Effector memory CD8-positive, alpha-beta T cell (primary cell): ENCODE measurements at places on chromosomes 6 and 20.

GRCh38 chr20:7285918-7286556 lies 518.6 kb downstream of the BMP2 start:
- no peak for DNase-seq
- no peaks in the 10 kb centered on the region for H3K36me3 ChIP-seq
- no peaks in the 10 kb centered on the region for H3K4me1 ChIP-seq
- no peak overlapping the region for H3K27ac ChIP-seq
- H3K4me3 ChIP-seq, result no peak overlapping the region

DNA sequence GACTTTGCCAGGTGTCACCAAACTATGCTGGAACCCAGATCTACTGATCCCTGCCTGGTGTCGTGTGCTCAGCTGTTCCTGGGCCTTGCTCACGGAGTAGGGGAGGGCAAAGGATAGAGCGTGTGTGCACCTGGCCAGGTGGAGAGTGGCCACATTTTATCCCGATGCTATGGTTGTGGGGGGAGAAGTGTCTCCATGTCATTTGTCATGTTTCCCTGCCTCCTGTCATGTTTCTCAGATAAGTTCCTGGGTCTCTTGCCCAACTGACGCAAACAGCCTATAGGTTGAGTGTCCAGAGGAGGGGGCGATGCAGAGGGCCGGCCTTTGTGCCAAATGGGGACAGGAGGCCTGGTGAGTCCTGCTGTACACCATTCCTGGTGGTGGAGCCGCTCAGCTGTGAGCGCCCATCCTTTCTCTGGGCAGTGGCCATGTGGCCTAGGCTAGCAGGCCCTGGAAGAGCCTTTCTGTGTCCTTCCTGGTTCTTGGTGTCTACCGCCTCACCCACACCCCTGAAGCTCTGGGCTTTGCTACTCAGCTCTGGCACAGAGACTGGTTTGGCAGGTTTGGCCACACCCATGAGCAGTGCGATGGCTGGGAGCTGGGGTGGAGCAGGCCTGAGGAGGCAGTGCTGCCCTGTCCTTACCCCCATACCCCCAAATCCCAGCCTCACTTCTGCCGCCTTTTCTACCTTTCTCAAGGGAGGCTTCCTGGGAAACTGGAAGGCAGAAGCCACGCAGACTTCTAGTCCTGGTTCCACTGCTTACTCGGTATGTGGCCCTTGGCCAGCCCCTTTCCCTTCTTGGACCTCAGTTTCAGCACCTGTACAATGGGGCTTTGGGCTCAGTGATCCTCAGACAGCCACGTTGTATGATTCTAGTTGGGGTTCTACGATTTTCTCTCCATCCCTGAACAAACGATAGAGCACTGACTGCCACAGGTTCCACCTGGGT lies 32.3 kb upstream of the EPB41L1 start:
- H3K27me3 ChIP-seq, result peaks cover 14% of the 10 kb centered on the region
- DNase-seq, result no peak
- H3K36me3 ChIP-seq, result no peaks in the 10 kb centered on the region
- no peak overlapping the region for H3K4me3 ChIP-seq

DNA sequence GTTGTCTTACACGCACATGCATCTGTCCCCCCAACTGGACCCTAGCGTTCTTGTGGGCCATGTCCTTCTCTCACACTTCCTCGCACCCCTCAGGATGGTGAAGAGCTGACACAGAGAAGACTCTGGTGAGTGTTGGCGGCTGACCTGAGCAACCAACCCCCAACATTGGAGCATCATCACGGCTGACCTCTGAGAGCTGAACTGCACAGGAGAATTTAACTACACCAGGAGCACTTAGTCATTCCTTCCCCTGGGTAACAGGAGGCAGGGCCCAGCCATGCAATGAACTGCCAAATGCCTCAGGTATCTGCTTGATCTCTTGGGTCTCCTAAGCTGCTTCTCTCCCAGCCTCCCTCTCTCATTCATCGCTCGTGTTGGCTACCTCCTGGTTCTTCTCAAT lies 88.5 kb downstream of the PSMG4 start:
- H3K4me1 ChIP-seq, result no peaks in the 10 kb centered on the region
- H3K36me3 ChIP-seq, result no peaks in the 10 kb centered on the region
- H3K27me3 ChIP-seq, result peaks cover 45% of the 10 kb centered on the region
- H3K27ac ChIP-seq, result no peak overlapping the region

- DNase-seq, result no peak
- peaks cover 40% of the 10 kb centered on the region for H3K27me3 ChIP-seq
- peaks cover 25% of the 10 kb centered on the region for H3K4me1 ChIP-seq
- peaks cover 3% of the 10 kb centered on the region for H3K36me3 ChIP-seq
- H3K4me3 ChIP-seq, result peak overlapping the region; percentile 17
These were observed 4.0 kb upstream of the VSX1 start for GRCh38 chr20:25085756-25086495.

GRCh38 chr6:155108070-155108820 lies 113.1 kb downstream of the TIAM2 start:
- H3K27ac ChIP-seq, result no peak overlapping the region
- no peaks in the 10 kb centered on the region for H3K36me3 ChIP-seq
- no peaks in the 10 kb centered on the region for H3K4me1 ChIP-seq

- H3K4me3 ChIP-seq, result no peak overlapping the region
- DNase-seq, result no peak
These were observed 644.2 kb upstream of the GJE1 start for GRCh38 chr6:141488488-141488887.

GRCh38 chr6:70398783-70399728 lies 14.3 kb upstream of the FAM135A start:
- no peaks in the 10 kb centered on the region for H3K4me1 ChIP-seq
- no peak for DNase-seq
- H3K27me3 ChIP-seq, result peaks cover 30% of the 10 kb centered on the region
- H3K27ac ChIP-seq, result no peak overlapping the region

DNA sequence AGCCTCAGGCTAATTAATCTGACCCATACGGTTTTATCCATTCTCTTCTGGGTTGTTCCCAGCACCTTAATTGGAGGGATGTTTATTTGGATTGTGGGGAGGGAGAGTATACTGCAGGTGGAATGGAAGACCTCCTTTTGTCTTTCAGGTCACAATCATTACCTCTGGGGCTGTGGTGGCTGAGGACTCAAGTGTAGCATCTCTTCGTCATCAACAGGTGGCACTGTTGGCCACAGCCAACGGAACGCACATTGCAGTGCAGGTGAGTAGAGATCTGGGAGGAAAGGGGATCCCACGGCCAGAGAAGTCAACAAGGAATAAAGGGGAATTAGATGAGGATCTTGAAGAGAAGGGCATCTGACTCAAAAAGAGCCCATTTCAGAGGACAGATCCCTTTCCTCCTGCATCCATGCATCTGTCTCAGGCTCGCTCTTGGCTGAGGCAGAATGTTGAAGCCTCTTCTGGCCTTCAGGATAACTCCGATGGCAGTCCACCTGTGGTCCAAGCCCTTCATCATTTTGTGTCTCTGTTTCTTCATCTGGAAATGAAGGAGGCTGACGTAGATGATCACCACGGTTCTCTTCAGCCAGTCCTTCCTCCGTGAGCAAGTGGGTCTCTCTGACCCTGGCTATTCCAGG lies 3.2 kb upstream of the DEF6 start:
- H3K4me1 ChIP-seq, result peaks cover 13% of the 10 kb centered on the region
- no peaks in the 10 kb centered on the region for H3K27me3 ChIP-seq
- DNase-seq, result no peak
- H3K36me3 ChIP-seq, result peaks cover 7% of the 10 kb centered on the region
- no peak overlapping the region for H3K27ac ChIP-seq

DNA sequence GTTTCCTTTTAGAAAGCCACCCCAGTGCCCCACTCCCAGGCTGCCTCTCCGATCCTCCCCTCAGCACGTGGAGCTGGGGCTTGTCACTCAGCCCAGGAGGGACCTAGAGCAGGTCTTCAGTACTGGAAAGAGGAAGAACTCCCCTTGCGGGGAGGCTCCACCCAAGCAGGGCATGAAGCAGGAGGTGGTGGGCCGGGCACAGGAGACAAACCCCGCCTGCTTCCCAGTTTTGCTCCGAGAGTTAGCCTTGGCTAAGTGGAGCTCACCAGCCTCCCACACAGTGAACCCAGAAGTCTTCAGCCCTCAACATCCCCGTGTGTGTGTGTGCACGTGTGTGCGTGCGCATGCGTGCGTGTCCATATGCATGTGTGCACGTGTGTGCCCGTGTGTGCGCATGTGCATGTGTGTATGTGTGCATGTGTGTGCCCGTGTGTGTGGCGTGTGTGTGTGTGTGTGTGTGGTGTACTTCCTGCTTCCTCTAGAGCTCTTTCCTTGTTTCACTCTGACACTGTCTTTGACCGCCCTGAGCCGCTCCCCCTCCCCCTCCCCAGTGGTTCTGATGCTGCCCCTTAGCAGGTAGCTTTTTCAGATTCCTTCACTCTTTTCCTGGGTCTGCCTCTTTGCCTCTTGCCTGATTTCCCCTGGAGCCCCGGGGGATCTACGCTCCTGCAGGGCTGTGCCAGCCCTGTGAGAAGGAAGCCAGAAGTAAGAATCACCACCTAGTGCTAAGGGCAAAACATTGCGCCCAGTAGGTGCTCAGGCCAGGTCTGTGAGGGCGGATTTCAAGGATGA lies 239.8 kb downstream of the CDC5L start:
- H3K27ac ChIP-seq, result no peak overlapping the region
- no peak overlapping the region for H3K4me3 ChIP-seq
- H3K36me3 ChIP-seq, result no peaks in the 10 kb centered on the region
- peaks cover 48% of the 10 kb centered on the region for H3K27me3 ChIP-seq

- no peaks in the 10 kb centered on the region for H3K36me3 ChIP-seq
- no peak overlapping the region for H3K4me3 ChIP-seq
These were observed 9.3 kb upstream of the FKBP1A start for GRCh38 chr20:1402149-1402548.

GRCh38 chr20:61795669-61796630 lies 269.7 kb downstream of the TAF4 start:
- H3K4me3 ChIP-seq, result no peak overlapping the region
- DNase-seq, result no peak
- H3K27ac ChIP-seq, result no peak overlapping the region
- H3K27me3 ChIP-seq, result peaks cover 5% of the 10 kb centered on the region
- H3K4me1 ChIP-seq, result no peaks in the 10 kb centered on the region

DNA sequence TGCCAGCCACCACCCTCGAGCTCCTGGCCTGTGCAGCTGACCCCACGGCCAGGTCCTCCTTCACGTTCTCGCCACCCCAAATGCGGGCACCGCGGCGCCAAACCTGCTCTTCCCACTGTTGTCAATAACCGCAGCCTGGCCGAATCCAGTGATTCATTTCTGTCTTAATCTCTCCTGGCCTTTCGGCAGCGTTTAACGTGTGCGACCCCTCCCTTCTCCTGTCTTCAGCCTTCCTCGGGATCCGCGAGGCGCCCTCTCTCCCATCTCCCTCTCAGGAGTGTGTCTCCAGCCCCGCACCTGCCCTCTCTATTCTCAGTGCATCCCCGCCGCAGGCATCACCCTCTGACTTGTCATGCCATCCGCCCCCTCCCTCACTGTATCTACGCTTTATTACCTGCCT lies 91.4 kb downstream of the THBS2 start:
- H3K4me3 ChIP-seq, result no peak overlapping the region
- DNase-seq, result no peak
- no peaks in the 10 kb centered on the region for H3K4me1 ChIP-seq
- no peaks in the 10 kb centered on the region for H3K36me3 ChIP-seq

GRCh38 chr20:60905919-60906318 lies 346.1 kb upstream of the CDH4 start:
- H3K4me3 ChIP-seq, result no peak overlapping the region
- H3K27me3 ChIP-seq, result no peaks in the 10 kb centered on the region
- DNase-seq, result no peak
- H3K27ac ChIP-seq, result no peak overlapping the region
- H3K4me1 ChIP-seq, result no peaks in the 10 kb centered on the region
- H3K36me3 ChIP-seq, result no peaks in the 10 kb centered on the region

- DNase-seq, result peak; percentile 31
- H3K27ac ChIP-seq, result no peak overlapping the region
These were observed 3.3 kb downstream of the VEGFA start for GRCh38 chr6:43773050-43773979.
